ENCODE measurements at places on chromosomes 7 and 10. TPM values are rescaled to one million over a fixed set of nuclear protein-coding genes. Genes with fewer than 3 reads are reported as not detected.

The MOGAT3 gene
- total RNA-seq, result not detected

The KLF14 gene
- total RNA-seq, result not detected

The PROSER2 gene
- 18.9 TPM for total RNA-seq

The SPDYE2B gene
- total RNA-seq, result not detected

The TMEM26 gene
- total RNA-seq, result not detected

The NPC1L1 gene
- 2.0 TPM for total RNA-seq

The AQP1 gene
- total RNA-seq, result 0.91 TPM

The SLC12A9 gene
- 36.5 TPM for total RNA-seq

The AGAP9 gene
- 14.4 TPM for total RNA-seq

The AFAP1L2 gene
- total RNA-seq, result 2.2 TPM

The CFAP70 gene
- total RNA-seq, result 0.70 TPM

The TUBGCP2 gene
- 58.0 TPM for total RNA-seq

The NPSR1 gene
- total RNA-seq, result not detected

The CUX1 gene
- total RNA-seq, result 108 TPM

The OR2A1 gene
- not detected for total RNA-seq

The GDF2 gene
- total RNA-seq, result not detected

The IFRD1 gene
- total RNA-seq, result 54.3 TPM

The TUBB8 gene
- total RNA-seq, result 0.50 TPM

The ASAH2 gene
- 4.6 TPM for total RNA-seq

The ABLIM1 gene
- total RNA-seq, result 64.9 TPM

The PCGF5 gene
- 6.5 TPM for total RNA-seq

The CLCN1 gene
- not detected for total RNA-seq

The PPP1R17 gene
- 0.36 TPM for total RNA-seq

The OR2A7 gene
- 4.3 TPM for total RNA-seq

The GIMAP1 gene
- total RNA-seq, result not detected
